ENCODE measurements at places on chromosomes 3 and 15.

GRCh38 chr15:77475898-77476297 is 55.2 kb downstream of the HMG20A start:
- DNase-seq, result no peak

- no peak for DNase-seq
Measured at GRCh38 chr15:37079726-37080125, 20.6 kb downstream of the MEIS2 start.

- DNase-seq, result no peak
Measured at GRCh38 chr15:89361451-89362202, 27.0 kb upstream of the POLG start.

DNA sequence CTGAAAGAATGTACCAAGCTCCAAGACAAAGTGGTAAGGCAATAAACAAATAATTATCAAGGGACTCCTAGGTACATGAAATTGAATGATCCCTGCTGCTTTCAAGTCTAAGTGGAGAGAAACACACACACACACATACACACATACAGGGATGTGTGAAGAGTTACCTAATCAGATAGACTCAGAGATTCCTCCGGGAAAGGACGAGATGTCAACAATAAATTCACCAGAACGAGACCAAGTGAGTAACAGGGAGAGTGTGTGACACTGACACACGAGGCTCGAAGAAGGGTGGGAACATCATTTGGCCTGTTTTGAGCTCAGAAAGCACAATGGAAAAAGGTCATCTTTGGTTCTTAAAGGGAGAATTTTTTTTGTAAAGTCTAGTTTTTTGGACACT is 13.4 kb downstream of the LRIG1 start:
- DNase-seq, result no peak

DNA sequence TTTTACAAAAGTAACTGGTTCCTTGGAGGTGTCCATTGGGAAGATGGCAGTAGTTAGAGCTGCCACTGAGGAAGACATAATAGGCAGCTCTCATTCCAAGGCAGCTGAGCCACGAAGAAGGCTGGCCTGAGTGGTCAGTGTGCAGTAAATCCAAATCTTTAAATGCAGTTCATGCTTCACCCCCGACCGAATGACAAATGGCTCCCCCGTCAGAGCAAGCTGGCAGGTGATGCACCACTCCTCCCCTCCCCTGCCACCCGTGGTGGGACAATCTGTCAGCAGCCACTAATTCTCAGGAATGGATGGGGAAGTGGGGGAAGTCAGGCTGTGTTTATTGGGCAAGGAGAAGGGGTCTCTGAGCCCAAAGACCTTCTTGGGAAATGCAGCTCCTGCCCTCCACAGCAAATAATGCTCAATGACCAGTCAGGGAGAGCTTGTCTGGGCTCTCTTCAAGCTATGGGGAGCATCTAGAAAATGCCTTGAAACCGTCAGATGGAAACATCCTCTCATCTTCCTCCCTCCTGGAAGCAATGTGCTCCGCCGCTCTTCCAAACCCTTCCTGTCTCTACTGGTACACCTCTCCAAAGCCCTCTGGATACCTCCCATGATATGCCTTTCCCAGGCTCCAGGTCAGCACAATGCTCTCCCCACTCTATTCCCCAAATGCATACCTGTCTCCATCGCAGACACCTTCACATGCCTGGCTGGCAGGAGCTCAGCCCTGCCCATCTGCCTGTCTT is 65.4 kb downstream of the LIPC start:
- DNase-seq, result no peak

DNA sequence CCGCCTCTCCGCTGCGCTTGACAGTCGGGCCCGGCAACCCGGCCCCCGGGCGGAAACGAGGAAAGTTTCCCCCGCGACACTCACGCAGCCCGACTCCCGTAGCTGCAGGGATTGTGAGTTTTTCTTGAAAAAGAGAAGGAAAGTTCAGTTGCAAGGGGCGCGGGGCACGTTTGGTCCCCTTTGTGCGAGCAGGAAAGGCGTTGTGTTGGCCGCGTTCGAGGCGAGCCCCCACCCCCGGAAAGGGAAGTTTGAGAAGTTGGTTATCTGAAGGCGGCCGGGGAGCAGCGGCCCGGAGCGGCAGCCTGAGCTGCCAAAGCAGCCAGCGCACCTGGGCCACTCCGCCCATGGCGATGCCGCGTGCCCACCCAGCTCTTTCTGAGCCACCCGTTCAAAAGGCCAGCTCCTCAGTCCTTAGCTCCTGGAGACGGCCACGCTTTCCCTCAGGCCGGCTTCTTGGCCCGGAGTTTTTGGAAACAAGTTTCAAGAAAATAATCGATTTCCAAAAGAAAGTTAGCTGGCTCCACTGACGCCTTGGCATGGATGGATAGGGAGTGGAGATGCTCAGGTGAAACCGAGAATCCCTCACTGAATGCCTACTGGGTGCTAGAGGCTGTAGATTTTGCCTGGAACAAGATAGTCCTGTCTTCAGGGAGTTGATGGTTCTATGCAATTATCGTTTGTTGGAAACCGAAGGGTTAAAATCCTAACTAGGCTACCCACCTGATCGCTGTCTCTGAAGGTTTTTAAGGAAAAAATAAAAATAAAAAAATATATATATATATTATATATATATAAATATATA is 832 bp downstream of the TGFBR2 start:
- DNase-seq, result peak; percentile 47

- DNase-seq, result no peak
Measured at GRCh38 chr3:100603469-100603868, 5.9 kb upstream of the ADGRG7 start.

- no peak for DNase-seq
Measured at GRCh38 chr3:138888560-138888959, 53.8 kb upstream of the PIK3CB start.

DNA sequence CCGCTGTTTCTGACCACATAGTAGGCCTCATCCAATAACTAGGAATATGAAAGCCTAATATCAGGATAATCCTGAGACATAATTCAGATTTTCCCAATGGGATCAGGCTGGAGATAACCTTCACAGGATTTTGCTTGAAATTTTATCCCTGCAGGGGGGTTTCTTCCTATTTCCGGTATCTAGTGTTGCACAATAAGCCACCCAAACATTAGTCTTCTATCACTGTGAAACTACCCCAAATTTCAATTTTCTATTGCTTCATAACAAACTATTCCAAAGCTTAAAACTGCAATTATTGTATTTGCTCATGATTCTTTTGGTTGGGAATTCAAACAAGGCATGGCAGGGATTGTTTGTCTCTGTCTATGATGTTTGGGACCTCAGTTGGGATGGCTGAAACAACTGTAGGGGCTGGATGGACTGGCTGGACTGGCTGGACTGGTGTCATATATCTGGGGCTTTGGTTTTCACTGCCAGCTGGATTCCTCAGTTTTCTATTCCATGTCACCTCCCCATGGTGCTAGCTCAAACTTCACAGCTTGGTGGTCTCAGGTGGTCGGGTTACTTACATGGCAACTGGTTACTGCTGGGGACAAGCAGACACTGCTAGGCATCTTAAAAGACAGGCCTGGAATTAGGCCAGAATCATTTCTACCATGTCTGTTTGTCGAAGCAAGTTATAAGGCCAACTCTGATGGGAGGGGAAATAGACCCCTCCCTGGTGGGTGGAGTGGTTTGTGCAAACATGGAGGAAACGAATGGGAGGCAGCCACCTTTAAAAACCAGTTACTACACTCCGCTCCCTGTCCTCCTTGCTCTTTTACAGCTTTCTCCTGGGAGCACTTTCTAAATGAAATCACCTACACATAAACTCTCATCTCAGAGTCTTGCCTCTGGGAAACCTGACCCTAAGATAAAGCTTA is 88.2 kb upstream of the STT3B start:
- DNase-seq, result no peak

DNA sequence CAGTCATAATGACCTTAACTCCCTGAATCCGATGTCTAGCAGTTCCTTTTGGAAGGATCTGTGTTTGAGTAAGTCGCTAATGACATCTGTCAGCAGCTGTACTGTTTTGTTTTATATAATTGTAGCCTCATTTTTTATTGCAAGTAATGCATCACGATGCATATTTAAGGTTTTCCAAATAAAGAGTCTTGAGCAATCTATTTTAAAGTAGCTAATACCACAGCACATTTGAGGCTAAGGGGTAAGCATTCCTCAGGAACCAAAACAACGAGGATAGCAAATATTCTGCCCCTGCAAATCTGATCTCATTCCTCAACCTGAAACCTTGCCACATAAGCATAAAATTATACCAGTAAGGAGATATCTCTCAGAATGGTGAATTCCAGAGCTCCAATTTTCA is 98.7 kb downstream of the TBC1D5 start:
- no peak for DNase-seq

- no peak for DNase-seq
Measured at GRCh38 chr15:94943888-94944287, 712.5 kb downstream of the MCTP2 start.

- DNase-seq, result no peak
Measured at GRCh38 chr3:154182322-154182922, 61.2 kb downstream of the ARHGEF26 start.

GRCh38 chr3:160943996-160944395 is 161.2 kb downstream of the B3GALNT1 start:
- DNase-seq, result no peak

GRCh38 chr15:70199124-70199482 is 101.4 kb upstream of the TLE3 start:
- DNase-seq, result no peak

- DNase-seq, result no peak
Measured at GRCh38 chr15:64979252-64979710, 10.4 kb downstream of the SPG21 start.

GRCh38 chr3:128493570-128494366 is 767 bp upstream of the GATA2 start:
- no peak for DNase-seq

Data from stimulated activated CD8-positive, alpha-beta memory T cell treated with anti-CD3 and anti-CD28 coated beads, Interleukin-7, amount 100 ng/mL, for 4 hours (primary cell).